ENCODE measurements at places on chromosomes 16 and 17. TPM values are rescaled to one million over a fixed set of nuclear protein-coding genes. Genes with fewer than 3 reads are reported as not detected.

GRCh38 chr16:75035410-75035968 lies 36.7 kb downstream of the ZNRF1 start:
- H3K36me3 ChIP-seq, result no peaks in the 10 kb centered on the region
- H3K27ac ChIP-seq, result no peak overlapping the region

DNA sequence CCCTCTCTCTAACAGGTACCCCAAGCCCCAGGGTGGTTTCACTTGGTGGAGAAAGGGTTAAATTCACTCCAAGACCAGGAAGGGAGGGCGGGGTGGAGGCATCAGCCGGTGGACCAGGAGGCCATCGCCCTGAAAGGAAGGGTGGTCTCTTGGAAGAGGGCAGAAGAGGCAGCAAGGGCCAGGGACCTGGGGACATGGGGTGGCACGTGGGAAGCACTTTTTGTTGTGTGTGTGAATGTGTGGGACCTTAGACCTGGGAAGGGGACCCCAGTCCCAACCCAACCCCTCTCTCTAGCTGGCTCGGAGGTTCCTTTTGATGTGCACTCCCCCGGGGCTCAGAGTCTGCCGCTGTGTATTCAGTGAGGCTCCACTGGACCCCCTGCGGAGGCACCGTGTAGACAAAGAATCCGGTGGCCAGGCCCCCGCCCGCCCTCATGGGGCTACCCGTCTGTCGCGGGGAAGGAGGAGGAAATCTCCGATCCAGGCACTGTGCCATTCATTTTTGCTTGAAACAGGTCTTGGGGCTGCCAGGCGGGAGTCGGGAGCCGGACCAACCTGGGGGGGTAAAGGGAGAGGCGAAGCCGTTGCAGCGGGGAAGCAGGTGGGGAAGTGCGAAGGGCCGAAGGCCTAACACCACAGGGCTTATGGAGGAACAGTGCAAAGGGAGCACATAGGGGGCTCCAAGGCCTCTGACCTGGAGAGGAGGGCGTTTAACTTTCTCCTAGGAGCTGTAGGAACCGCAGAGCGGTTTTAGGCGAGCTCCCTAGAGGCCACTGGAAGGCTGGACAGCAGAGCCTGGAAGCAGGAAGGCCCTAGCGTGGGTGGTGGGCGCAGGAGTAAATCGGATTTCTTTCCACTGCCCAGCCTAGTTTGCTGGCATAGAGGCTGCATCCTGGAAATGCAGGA lies 3.2 kb upstream of the WNT3 start:
- peaks cover 54% of the 10 kb centered on the region for H3K27me3 ChIP-seq
- no peak for DNase-seq
- H3K36me3 ChIP-seq, result no peaks in the 10 kb centered on the region

- peaks cover 17% of the 10 kb centered on the region for H3K4me1 ChIP-seq
- H3K36me3 ChIP-seq, result no peaks in the 10 kb centered on the region
- H3K4me3 ChIP-seq, result no peak overlapping the region
- H3K27me3 ChIP-seq, result no peaks in the 10 kb centered on the region
Measured at GRCh38 chr16:68081861-68082628, 3.1 kb upstream of the NFATC3 start.

DNA sequence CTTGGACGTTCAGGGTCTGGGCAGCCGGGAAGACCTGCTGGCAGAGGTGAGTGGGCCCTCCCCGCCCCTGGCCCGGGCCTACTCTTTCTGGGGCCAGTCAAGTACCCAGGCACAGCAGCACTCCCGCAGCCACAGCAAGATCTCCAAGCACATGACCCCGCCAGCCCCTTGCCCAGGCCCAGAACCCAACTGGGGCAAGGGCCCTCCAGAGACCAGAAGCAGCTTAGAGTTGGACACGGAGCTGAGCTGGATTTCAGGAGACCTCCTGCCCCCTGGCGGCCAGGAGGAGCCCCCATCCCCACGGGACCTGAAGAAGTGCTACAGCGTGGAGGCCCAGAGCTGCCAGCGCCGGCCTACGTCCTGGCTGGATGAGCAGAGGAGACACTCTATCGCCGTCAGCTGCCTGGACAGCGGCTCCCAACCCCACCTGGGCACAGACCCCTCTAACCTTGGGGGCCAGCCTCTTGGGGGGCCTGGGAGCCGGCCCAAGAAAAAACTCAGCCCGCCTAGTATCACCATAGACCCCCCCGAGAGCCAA lies 8.6 kb upstream of the ABCC3 start:
- H3K4me1 ChIP-seq, result no peaks in the 10 kb centered on the region
- H3K4me3 ChIP-seq, result no peak overlapping the region
- H3K27me3 ChIP-seq, result peaks cover 7% of the 10 kb centered on the region
- H3K36me3 ChIP-seq, result no peaks in the 10 kb centered on the region

CCP110 gene
- polyA plus RNA-seq, result 9.4 TPM

- no peaks in the 10 kb centered on the region for H3K27me3 ChIP-seq
- H3K36me3 ChIP-seq, result peaks cover 40% of the 10 kb centered on the region
- no peak for DNase-seq
- H3K4me1 ChIP-seq, result peaks cover 4% of the 10 kb centered on the region
- no peak overlapping the region for H3K27ac ChIP-seq
Measured at GRCh38 chr17:63833026-63833740, 5.7 kb upstream of the FTSJ3 start.

AIPL1 gene
- polyA plus RNA-seq, result not detected

- peak; percentile 49 for DNase-seq
- H3K27me3 ChIP-seq, result no peaks in the 10 kb centered on the region
Measured at GRCh38 chr17:80861892-80862291, 129.7 kb upstream of the CHMP6 start.

- H3K4me3 ChIP-seq, result no peak within 1 kb of the TSS
- H3K27ac ChIP-seq, result no peak within 1 kb of the TSS
- no peaks in the 10 kb centered on the region for H3K4me1 ChIP-seq
- H3K36me3 ChIP-seq, result no peaks in the 10 kb centered on the region
- DNase-seq, result peak; percentile 11
Measured at GRCh38 chr17:44655983-44656710, at the start of gene MEIOC. Gene MEIOC (plus strand): TSS chr17:44656468. CDS start chr17:44656614, 146 bp downstream.
